Ovary (tissue), 10 donors: ENCODE measurements at places on chromosomes 13 and 19. TPM values are rescaled to one million over a fixed set of nuclear protein-coding genes. Genes with fewer than 3 reads are reported as not detected.

DNA sequence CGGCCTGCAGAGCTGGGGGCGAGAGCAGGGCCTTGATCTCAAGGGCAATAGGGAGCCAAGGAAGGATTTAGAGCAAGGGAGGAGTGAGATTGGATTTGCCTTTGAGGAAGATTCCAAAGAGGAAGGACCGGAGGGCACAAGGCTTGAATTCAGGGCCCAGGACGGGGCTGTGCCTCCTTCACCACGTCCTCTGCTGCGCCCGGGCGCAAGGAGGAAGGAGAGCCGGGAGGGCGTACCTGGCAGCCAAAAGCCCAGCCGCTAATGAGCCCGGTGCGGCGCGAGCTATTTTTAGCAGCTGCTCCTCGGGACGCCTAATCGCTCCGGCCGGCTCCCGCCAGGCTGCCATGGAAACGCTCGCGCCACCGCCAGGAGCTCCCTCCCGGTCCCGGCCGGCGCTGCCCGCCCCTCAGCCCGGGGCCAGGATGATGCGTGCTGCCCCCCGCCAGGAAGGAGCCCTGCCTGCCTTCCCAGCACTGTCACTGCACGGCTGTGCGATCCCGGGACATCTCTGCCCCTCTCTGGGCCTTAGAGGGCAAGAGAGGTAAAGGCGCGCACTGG lies 31.3 kb downstream of the TINCR start:
- DNase-seq: peak; percentile 24

- DNase-seq: no peak
Observed at GRCh38 chr13:103431856-103432255, 365.6 kb upstream of the SLC10A2 start.

- no peak for DNase-seq
Observed at GRCh38 chr19:11570039-11570462, 7.4 kb downstream of the ACP5 start.

DNA sequence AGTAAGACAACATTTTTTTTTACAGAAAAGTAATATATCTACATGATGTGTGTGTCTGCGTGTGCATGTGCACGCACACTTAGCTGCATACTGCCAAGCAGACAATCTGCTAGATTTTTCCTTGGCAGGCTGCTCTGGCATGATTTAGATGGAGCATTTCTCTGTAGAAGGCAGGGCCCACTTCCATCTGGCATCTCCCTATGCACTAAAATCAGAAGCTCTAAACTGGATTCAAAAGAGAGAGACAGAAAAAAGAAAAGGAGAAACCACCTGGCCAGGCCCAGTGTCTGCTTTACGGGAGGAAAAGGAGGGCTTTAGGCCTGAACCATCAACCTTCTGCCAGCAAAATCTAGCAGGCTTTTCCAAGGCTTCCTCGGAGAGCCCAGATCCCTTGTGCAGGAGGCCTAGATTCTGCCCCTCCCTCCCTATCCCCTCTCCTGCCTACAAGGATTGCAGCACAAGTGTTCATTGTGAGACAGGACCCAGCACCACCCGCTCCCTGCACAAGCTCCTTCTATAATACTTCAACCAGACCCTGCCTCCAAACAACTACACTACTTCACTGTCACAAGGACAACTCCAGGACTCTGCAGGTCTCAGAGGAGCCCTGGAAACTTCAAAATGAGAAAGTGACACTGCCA lies 99.3 kb downstream of the DOCK9 start:
- no peak for DNase-seq

GRCh38 chr19:30522341-30522740 lies 150.2 kb downstream of the ZNF536 start:
- DNase-seq: no peak

DNA sequence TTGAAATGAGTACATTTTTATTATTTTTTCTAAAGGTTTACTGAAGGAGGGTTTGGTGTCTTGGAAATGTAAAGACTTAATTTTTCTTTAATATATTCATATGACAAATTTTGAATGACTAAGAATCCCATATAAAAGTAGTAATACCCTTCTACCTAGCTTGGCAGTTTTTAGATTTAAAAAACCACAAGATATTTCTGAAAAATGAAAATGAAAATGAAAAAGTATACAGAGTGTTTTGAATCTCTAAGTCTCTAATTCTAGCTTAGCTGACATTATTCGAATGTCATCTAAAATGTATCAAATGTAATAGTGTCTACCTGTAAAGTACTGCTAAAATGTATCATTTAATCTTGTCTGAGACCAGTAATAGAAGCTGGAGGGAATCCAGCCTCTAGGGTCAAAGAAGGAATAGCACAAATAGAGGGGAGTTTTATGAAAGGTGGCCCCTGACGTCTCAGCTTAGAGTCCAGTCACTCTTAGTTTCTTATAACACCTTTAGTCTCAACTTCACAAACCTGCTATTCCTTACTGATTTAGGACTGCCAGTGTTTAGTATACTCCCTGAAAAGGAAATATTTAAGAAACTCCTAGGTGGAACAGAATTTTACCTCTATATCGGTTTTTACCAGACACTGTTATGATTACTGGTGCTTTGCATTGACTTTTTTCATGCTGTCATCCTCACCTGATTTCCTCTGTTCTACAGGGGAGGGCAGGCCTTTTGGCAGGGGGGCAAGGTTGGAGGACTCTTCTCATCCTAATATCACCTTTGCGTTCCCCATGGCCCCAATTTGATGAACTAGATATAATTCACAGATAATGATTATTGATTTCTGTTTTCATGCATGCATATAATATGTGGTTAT lies 16.2 kb upstream of the MIR17HG start:
- DNase-seq: no peak

DNA sequence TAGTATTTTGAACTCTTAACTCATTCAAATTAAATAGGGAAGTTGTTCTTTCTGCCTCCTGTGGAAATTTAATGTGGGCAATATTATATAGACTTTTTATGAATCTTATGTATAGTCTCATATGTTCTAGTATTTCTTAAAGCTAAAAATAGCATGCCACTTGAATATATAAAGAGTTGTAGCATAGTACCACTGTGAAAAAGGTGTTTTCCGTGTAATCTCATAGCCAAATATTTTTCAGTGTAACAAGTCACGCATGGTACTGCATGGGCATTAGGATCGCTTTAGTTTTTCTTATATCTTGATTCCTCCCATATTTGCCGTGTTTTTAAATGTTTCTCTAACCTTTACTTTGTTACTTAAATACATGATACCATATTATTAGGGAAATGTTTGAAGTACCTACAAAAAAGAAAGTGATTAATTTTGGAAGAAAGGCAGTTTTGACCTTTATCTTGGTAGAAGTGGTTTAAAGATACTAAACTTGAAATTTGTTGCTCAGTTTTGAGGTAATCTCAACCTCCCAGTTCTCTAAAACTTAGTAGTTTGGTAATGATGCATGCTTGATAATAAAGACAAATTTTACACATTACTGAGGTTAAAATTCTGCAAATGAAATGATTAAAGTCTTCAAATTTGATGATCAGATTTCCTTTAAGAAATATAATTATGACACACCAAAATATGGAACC lies 81.2 kb downstream of the PAN3 start:
- no peak for DNase-seq

- DNase-seq: no peak
Observed at GRCh38 chr13:67964986-67965385, 734.9 kb upstream of the PCDH9 start.

DNA sequence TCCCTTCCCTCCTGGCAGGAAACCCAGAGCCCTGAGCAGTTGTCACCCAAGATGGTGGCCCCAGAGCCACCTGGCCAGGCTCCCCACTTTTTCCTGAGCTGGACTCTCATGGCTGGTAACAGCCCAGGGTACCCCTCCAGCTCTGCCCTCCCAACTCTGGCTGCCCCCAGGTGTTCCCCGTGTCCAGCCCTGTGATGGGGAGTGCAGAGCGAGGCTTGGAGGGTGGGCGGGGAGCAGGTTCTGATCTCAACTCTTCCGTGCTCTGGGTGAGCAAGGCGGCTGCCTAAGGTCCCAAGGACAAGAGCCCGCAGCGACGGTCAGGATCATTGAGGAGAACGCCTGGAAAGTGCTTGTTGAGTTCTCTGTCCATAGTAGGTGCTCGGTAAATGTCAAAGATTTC lies 54.7 kb upstream of the GAS6 start:
- DNase-seq: peak; percentile 17

- no peak for DNase-seq
Observed at GRCh38 chr19:14542711-14543328, 13.4 kb downstream of the TECR start.

- DNase-seq: no peak
Observed at GRCh38 chr13:28425793-28426192, 69.1 kb downstream of the FLT1 start.

- no peak for DNase-seq
Observed at GRCh38 chr13:31835932-31836331, 96.6 kb downstream of the RXFP2 start.

DNA sequence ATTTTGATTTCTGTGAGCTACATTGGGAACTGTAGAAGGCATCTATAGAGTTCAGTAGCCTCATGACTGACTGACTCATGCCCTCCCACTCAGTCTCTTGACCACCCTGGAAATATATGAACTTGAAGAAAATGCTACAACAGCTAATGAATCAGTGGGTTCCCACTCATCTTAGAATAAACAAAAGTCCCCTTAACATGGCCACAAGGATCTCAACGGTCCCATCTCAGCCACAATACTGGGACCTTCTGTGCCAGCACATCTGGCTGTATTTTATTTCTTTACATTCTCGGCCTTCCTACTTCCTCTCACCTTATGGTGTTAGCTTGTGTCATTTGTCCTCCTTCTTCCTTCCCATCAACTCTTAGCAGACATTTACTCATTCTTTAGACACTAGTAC lies 619.8 kb downstream of the DCT start:
- DNase-seq: no peak

- DNase-seq: no peak
Observed at GRCh38 chr19:16946951-16947940, 58.4 kb downstream of the F2RL3 start.

DNA sequence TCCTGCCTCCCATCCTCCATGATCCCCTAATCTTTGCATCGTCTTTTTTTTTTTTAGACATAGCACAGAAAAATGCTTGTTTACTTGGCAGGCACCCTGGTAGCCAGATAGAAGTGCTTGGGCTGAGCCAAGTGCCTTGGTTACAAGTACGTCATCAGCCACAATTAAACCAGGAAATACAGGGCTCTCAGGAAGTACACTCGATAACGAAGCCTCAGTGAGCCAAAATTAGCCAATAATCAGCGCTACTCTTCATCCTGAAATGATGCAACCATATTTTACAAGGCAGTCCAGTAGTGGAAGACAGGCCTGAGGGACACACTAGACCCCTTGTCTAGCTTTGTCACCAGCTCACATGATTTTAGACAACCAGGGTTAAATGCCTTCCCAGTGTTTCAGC lies 194.0 kb upstream of the NBEA start:
- peak; percentile 48 for DNase-seq

GRCh38 chr13:93614776-93615175 lies 388.2 kb downstream of the GPC6 start:
- DNase-seq: no peak

DNA sequence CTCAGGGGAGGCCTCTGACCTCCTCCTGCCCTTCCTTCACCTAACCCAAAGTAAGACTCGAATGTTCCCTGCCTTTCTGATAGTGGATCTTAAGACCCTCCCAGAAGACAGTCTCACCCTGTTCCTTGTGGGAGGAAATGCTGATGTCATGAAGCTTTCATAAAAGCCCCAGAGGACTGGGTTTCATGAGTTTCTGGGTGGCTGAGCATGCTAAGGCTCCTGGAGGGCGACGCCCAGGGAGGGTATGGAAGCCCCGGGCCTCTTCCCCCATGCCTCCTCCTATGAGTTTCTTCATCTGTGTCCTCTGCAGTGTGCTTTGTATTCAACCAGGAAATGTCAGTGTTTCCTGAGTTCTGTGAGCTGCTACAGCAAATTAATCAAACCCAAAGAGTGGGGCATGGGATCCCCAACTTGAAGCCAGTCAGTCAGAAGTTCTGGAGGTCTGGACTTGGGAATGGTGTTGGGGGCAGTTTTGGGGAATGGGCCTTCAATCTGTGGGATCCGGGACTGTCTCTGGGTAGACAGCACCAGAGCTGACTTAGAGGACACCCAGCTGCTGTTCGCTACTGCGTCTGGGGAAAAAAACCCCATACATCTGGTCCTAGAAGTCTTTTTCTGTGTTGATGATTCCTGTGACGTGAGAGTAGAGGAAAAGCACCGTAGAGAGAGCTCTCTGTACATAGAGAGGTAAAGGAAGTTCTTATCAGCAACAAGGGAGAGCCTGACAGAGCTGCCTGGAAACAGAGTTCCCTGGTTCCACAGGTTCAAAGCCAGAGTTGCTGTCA lies 2.0 kb upstream of the LILRB2 start:
- DNase-seq: no peak

- DNase-seq: no peak
Observed at GRCh38 chr19:46133777-46134241, 9.3 kb upstream of the IGFL3 start.

DNA sequence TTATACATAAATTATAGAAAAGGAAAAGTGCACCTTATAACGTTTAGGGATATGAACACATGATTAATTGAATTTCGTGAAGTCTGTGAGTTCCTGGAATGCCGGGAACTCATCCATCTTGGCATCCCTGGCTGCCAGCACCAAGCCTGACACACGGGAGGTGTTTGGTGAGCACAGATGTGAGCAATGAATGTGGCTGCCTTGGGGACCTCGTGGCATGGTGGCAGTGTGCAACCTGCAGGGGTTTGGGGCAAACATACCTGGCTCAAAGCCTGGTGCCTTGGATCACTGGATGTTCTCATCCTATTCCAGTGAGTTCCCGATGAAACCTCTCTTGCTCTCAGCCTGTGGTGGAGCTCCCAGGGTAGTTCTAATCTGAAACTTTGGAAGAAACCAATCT lies 10.4 kb upstream of the MAP2K2 start:
- no peak for DNase-seq

GRCh38 chr13:111922086-111922485 lies 144.9 kb upstream of the SOX1 start:
- DNase-seq: no peak

DNA sequence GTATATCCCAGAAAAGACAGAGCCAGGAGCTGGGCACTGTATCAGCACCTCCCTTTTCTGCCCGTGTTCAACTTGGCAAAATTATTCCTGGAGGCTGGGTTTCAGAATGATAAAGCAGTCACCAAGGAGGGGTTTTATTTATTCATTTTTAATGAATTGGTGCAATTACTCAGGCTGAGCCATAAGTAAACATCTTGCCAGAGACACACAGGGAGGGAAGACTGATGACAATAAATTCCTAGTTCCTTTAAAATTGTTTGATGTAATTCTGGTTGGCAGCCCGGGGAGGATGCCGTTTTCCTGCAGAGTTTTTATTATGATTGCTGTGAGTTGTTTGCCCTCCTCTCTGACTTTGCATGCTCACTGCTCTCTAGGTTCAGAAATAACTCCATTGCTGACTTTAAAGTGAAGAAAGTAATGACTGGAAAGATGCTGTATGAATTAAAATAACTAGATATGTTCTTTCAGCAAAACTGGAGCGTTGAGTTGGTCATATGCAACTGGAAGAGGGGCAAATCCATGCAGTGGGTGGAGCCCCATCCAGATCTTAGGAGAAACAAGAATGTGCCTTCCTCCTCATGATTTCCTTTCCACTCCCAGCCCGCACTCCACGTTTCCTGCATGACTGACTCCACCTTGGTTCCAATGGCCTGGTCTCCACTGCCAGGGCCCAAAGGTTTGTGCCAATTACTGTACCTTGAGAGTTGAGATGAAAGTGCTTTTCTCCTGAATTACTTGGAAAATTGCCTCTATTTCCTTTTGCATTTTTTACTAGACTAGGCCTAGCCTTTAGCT lies 182.1 kb downstream of the RFC3 start:
- no peak for DNase-seq

The ZNF66 gene
- total RNA-seq: 18.2 TPM

The GIPC3 gene
- 0.35 TPM for total RNA-seq

The CKM gene
- not detected for total RNA-seq

The ZSCAN4 gene
- not detected for total RNA-seq

The CCDC70 gene
- total RNA-seq: not detected

The KLK4 gene
- total RNA-seq: not detected

The LHB gene
- total RNA-seq: not detected

The C19orf85 gene
- total RNA-seq: not detected

The FCAR gene
- 2.0 TPM for total RNA-seq
